ENCODE measurements at places on chromosomes 13 and 19.
A peak's percentile ranks its signal among the peaks of the same experiment; 100 is the strongest.

DNA sequence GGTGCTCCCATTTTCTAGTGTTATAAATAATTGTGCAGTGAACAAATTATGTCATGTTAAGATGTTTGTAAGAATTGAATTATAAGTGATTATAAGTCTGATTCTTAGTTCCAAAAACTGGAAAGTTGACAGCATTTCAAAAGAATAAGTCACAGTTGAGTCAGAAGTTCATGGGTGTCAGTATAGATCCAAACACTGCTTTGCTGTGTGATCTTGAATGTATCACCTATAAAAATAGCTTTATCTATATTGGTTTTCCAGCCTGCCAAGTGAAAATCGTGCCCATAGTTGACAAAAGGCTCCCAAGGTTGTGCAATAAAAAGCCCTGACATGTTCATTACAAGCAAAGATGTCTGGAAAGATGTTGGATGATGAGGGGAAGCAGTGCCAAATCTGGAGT, 336.0 kb downstream of the MTUS2 start:
- no peaks in the 10 kb centered on the region for H3K27me3 ChIP-seq
- no peaks in the 10 kb centered on the region for H3K4me1 ChIP-seq
- no peak overlapping the region for H3K27ac ChIP-seq
- H3K36me3 ChIP-seq: no peaks in the 10 kb centered on the region

- no peak overlapping the region for H3K4me3 ChIP-seq
- H3K27ac ChIP-seq: no peak overlapping the region
- H3K4me1 ChIP-seq: peaks cover 6% of the 10 kb centered on the region
- H3K27me3 ChIP-seq: no peaks in the 10 kb centered on the region
- DNase-seq: peak; percentile 86
- H3K36me3 ChIP-seq: no peaks in the 10 kb centered on the region
These were observed 8.5 kb downstream of the CCDC8 start for GRCh38 chr19:46404753-46405468.

DNA sequence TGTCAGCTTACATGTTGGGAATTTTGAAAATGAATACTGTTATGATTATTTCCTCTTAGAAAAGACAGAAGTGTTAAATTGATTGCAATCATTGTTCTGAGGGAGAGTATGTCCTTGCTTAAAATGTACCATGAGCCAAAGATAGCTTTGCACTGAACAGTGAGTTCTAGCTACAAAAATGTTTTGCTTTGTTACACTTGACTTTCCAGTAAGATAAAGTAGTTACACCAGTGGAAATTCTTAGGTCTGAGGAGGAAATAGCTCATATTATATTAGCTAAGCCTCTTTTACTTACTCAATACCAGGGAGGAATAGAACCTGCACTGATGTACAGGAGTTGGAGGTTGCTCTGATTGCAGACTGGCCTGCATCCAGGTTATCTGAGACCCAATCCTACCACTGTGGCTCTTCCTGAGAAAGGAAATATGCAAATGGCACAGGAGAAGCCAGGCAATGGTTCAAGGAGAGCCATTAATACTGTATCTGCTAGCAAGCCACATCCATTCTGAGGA, 53.0 kb upstream of the FBXL3 start:
- no peaks in the 10 kb centered on the region for H3K27me3 ChIP-seq
- peaks cover 34% of the 10 kb centered on the region for H3K36me3 ChIP-seq
- no peaks in the 10 kb centered on the region for H3K4me1 ChIP-seq

DNA sequence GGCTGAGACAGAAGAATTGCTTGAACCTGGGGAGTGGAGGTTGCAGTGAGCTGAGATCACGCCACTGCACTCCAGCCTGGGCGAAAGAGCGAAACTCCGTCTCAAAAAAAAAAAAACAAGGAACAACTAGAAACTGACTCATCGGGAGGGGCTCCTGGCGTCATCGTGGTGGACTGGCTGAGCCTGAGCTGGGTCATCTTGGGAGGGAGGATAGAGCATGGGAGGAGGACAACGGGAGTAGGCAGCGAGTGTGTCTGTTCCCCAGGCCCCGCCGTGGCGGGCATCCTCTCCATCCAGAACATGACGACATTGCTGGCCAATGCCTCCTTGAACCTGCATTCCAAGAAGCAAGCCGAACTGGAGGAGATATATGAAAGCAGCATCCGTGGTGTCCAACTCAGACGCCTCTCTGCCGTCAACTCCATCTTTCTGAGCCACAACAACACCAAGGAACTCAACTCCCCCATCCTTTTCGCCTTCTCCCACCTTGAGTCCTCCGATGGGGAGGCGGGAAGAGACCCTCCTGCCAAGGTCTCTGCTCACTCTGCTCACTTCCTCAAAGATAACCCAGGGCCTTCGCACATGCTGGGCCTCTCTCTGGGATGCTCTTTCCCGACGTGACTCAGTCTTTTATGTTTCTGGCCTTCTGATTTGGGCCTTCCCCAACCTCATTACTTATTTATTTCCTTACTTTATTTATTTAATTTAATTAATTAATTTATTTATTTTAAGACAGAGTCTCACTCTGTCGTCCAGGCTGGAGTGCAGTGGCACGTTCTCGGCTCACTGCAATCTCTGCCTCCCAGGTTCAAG, 16.6 kb downstream of the DDX39A start:
- no peaks in the 10 kb centered on the region for H3K4me1 ChIP-seq
- no peaks in the 10 kb centered on the region for H3K27me3 ChIP-seq
- H3K4me3 ChIP-seq: no peak overlapping the region
- H3K36me3 ChIP-seq: peaks cover 2% of the 10 kb centered on the region

- H3K4me1 ChIP-seq: no peaks in the 10 kb centered on the region
- H3K36me3 ChIP-seq: no peaks in the 10 kb centered on the region
- H3K4me3 ChIP-seq: peak within 1 kb of the TSS; percentile 64
These were observed at the start of gene SYNE4 for GRCh38 chr19:36008336-36008978. Gene SYNE4, minus strand, starts transcription at chr19:36008813. Its CDS starts 132 bp downstream, at chr19:36008681.
